ENCODE measurements at places on chromosomes 6 and 20.

DNA sequence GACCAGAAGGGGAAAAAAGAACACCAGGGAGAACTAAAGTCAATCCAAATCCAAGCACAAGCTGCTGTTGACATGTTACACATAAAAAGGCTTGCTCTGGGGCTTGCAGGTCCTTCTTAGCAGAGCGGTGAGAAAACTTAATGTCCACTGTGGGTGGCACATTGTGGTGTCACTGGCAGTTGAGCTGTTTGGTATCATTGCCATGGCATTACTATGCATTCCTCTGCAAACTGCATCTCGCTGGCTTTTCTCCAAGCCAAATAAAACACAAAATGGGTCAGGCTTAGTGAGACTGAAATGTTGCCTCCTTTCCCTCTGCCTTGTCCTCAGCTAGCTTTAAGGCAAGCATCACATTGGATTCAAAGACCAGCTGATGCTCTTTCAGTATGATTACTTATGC lies 40.9 kb downstream of the LY86 start:
- no peak for DNase-seq

- no peak for DNase-seq
Observed at GRCh38 chr6:160013987-160014868, 45.3 kb downstream of the IGF2R start.

DNA sequence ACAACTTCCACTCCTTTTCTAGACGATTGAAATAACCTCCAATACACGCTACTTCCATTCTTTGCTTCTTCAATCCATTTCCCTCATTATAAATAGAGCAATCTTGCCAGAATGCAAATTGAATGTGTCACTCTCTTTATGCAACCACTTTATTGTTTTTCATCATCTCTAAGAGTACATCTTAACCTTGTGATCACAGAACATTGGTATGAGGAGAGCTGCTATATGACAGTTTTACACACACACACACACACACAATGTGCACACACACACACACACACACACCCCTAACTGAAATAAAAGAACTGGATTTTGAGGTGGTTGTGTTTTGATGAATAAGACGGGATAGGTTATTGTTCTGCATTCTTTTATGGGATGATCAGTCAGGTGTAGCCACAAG lies 187.0 kb downstream of the HDGFL1 start:
- no peak for DNase-seq

DNA sequence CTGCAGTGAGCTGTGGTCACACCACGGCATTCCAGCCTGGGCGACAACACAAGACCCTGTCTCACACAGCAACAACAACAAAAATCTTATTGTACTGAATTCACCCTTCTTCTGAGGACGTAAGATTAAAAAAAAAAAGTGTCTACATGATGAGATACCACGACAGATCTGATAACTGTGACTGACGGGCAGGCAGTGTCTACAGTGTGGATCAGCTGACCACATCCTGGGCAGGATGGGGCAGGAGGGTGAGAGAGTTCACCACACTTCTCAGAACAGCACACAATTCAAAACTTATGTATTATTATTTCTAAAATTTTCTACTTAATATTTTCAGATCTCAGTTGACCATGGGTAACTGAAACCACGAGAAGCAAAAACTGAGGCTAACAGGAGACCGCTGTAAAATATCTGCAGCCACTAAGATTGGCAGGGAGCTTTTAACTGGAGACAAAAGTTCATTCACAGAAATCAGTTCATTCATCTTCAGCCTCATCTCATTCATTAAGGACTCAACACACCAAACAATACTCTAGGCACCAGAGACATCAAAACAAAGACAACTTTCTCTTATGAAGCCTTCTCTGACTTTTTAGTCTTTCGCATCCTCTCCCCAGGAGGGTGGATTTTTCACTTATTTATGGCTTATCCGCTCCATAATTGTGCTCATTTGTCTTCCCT lies 15.7 kb upstream of the NHSL1 start:
- no peak for DNase-seq

- DNase-seq = no peak
Observed at GRCh38 chr6:15434823-15435380, 189.0 kb downstream of the JARID2 start.

GRCh38 chr6:38354037-38354381 lies 285.7 kb downstream of the BTBD9 start:
- no peak for DNase-seq

DNA sequence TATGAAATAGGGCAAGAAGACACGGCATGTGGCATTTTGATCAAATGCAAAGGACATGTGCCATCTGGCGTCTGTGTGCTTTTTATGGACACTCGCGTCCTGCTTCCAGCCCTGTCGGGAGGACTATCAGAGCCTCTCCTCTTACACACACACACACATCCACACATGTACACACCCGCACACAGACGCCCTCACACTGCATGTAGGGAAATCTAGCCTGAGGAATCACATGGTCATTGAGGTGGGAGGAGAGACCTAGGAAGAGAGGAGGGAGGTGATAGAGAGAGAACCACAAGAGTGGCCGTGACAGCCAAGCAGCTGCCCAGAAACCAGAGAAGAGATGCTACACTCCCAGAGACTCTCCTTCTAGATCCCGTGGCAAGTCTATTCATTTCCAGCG lies 105.9 kb upstream of the CDYL start:
- no peak for DNase-seq

GRCh38 chr6:167932468-167933276 lies 64.8 kb upstream of the KIF25 start:
- no peak for DNase-seq

DNA sequence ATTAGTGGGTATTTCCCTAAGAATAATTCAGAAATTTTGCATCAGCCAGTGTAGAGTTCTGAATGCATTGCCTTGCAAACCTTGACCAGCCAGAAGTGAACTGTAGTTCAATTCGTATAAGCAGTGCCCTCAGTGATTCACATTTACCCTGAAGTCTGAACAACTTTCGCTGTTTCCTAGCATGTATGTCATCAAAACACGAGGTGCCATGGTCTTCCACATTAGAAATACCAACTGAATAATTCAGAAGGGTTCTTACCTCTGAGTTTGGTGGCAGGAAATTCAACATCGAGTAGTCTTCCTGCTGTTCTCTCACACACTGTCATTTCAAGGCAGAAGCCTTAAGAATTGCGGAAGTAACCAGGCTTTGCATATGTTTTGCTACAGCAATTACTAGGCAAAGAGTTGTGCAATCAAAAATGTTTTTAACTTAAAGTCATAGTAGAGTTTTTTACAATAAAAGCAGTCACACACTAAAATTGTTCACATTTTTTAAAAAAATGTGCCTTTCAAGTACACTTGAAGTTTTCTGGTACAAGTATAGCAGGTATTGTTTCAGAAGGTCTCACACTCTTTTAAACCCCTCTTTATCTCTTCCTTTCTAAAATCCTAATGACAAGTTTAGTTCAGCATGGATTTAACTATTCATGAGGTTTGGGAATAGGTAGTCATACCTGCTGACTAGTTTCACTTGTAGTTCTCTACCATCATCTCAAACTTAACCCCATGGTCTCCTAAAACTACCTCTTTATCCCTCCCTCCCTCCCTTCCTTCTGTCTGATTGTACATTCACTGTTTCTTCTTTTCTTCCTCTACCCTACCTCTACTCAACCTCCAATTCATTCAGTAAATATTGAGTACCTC lies 118.3 kb downstream of the STXBP5 start:
- peak; percentile 41 for DNase-seq

- no peak for DNase-seq
Observed at GRCh38 chr6:141513830-141514229, 618.9 kb upstream of the GJE1 start.

DNA sequence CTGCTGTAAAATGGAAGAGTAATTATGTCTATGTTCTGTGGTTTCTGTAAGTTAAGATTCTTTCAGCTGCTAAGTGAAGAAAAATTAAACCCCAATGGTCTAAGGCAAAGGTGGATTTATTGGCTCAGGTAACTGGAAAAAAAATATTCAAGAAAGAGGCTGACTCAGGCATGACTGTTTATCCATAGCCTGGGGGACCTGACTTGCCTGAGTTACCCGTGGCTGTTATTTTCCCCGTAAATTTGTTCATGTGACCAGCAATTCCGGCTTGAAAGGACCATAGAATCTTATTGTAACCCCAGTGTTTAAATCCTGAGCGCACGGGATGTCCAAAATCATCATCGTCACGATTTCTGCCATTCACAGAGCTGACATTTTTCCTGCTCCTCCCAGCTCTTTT lies 32.3 kb upstream of the SULF2 start:
- DNase-seq = no peak

DNA sequence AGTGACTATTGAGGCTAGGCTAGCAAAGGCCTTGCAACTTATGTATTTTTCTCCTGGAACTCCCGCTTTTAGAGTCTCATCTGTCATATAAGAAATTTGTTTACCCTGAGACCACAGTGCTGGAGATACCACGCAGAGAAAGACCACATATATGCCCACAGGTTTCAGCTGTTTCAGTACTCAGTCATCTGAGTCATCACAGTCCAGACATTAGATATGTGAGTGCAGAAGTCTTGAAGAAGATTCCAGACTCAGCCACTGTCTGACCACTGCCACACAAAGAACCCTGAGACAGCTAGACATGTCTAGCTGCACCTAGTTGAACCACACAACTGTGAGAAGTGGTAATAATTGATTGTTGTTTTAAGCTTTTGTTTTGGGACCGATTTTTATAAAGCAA lies 648.3 kb downstream of the EPM2A start:
- no peak for DNase-seq

DNA sequence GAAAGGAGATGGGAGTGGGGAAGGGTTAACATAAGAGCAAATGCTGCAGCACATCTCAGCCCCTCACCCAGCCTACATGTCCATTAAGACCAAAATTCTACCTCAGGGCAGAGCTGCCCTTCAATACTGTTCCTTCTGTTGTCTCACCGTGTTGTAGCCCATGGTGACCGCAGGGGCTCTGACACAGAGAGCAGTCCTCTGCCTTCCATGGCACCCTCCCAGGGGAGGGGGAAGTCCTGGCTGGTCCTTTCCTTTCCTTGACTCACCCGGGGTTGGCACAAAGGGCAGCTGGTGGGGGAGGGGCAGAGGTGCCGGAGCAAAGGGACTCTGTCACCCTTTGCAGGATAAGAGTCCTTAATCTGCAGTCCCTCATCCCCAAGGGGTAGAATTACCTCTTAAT lies 15.2 kb downstream of the NKX2-2 start:
- DNase-seq = peak; percentile 52

Data from osteoblast (primary cell).